ENCODE measurements at places on chromosomes 1 and 21.

DNA sequence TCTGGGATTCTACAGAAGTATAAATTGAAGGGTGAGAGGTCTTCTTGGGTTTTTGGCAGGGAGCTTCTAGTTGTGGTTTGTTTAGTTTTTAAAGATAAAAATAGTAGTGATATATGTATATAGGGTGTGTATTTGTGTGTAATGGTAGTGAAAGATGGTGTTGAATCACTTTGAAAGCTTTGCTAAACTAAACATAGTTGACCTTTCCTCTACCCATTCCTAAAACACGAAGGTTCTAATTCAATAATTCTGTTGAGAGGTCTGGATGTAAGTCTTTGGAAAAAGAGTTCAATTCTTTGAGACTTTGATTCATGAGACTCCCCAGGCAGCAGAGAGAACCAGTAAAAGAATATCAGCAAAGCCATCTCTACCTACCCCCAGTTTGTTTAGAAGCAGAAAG is 247.9 kb upstream of the DUSP10 start:
- DNase-seq: no peak

DNA sequence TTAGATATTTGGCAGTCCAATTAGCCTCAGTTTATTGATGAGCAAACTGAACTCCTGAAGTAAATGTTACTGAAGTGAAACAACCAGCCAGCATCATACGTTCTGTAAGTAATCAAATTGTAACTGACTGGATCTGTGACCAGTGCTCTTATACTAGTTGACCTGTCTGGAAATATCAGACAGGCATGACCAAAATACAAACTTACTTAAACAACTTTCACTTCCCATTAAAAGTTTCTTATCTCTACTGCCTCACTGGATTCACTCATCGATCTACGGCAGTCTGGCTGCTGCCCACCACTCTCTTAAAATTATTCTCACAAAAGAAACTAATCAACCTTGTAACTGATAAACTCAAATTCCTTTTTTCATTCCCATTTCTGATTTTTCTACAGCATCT is 56.4 kb downstream of the WDR3 start:
- no peak for DNase-seq

DNA sequence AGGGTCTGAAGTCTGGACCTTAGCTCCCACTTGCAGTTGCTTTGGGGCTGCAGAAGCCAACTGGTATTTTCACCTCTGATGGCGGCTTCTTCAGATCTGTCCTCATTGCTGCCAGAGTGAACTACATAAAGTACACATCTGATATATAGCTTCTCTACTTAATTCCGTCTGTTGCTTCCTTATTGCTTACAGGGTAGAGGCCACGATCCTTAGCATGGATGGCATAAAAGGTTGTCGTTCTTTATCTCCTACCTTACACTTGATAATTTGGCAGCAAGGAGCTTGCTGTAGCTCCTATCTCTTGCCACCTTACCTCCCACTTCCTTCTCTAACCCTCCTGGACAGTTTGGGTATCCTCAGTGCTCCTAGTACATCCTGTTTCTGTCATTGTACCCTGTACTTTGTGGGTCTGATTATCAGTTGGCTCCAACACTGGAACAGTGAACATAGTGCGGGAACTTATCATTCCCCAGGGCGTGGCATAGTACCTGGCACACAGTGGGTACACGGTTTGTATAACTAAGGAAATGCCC is 30.9 kb upstream of the NBL1 start:
- DNase-seq: no peak

DNA sequence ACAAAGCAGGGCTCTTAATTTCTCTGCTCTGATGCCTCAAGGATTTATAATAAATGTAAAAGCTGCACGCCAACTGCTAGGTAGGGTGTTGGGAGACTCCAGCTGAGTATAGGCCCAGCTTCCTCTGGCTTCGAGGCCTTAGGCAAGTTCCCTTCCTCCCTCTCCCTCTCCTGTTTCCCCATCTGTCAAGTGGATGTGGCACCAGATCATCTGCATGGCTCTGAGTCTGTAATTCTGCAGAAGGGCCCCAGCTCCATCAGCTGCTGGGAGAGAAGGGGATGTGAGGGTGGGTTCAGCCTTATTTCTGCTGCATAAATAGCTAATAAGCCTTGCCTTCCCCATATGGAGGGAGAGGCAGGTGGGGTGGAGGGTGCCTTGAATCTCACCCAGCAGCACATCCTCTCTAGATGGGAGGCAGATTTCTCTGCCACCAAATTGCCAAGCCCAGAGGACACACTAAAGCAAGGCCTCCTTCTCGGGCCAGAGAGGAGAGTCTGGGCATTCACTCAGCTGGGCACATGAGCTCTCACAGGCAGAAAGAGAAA is 3.8 kb downstream of the TRIM62 start:
- peak; percentile 49 for DNase-seq

DNA sequence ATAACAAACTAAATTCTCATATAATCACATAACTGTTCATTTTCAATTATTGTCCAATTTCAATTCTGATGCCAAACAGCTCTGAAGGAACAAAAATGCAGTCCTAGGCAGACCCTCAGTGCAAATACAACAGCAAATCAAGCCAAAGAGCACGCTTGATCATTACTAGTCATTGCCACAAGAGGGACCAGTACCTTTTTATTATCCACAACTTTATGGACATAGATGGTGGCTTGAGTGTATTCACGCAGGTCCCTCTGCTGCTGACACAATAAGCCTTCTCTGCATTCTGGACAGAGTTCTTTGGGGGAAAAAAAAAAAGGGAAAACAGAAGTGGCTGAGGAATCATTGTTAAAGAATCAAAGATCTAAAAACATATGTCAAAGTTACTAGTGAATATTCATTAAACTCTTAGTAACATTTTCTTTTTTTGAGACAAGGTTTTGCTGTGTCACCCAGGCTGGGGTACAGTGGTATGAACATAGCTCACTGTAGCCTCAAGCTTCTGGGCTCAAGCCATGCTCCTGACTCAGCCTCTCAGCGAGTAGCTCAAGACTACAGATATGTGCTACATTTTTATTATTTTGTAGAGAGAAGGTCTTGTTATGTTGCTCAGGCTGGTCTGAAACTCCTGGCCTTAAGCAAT is 34.3 kb upstream of the RAP1GAP start:
- DNase-seq: peak; percentile 8

- DNase-seq: no peak
Observed at GRCh38 chr1:245999697-246000637, 507.1 kb downstream of the SMYD3 start.

DNA sequence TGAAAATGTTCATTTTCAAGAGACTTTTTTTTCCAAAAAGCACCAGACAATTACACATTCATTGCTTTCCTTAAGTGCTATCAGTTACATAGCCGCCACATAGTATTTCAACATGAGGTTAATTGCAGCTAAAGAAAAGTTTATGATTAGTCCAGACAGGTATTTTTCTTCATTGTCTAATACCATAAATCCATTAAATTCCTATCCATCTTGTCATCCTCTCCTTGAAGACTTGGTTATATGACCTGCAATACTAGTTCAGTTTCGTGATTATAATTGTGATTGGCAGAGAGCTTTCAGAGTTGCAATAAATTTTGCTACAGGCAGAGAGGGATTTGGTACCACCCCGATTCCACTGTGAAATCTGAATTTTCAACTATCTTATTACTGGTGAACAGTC is 437.7 kb downstream of the GPATCH2 start:
- DNase-seq: no peak

DNA sequence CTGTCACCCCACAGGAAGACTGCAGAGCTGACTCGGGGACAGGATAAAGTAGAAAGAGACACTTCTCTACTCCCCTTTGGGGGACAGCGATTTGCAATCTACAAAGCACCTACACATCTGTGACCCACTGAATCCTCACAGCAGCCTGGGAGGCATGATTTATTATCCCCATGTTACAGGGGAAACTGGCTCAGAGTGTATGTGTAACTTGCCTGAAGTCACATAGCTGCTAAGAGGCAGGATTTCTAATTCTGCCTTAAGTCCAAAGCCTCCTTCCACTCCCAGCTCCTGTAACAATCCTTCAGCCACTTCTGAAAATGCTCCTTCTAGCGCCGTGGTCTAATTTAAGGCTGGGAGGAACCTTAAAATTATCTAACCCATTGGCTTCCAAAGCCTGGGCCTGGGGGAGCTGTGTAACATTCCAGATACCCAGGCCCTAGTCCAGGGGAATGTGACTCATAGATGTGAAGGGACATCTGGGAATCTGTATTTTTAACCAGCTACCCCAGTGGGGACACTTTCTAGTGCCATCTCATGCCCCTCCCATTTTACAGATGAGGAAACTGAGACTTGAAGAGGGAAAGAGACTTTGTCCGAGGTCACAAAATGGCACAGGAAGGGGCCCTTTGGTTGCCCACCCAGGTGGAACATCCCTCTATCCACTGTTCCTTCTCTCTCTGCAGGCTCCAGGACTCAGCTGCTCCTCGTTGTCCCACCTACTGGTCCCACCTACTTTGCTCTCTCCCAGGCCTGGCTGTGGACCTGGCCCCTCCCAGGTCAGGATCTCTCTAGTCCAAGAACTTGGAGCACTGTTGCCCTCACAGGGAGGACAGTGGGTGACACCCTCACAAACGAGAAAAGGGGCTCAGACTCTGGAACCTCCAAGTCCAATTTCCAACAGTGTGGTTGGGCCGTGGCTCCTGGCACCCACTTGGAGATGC is 48.9 kb downstream of the AHDC1 start:
- no peak for DNase-seq

GRCh38 chr1:218863987-218864386 is 309.7 kb upstream of the LYPLAL1 start:
- DNase-seq: no peak

DNA sequence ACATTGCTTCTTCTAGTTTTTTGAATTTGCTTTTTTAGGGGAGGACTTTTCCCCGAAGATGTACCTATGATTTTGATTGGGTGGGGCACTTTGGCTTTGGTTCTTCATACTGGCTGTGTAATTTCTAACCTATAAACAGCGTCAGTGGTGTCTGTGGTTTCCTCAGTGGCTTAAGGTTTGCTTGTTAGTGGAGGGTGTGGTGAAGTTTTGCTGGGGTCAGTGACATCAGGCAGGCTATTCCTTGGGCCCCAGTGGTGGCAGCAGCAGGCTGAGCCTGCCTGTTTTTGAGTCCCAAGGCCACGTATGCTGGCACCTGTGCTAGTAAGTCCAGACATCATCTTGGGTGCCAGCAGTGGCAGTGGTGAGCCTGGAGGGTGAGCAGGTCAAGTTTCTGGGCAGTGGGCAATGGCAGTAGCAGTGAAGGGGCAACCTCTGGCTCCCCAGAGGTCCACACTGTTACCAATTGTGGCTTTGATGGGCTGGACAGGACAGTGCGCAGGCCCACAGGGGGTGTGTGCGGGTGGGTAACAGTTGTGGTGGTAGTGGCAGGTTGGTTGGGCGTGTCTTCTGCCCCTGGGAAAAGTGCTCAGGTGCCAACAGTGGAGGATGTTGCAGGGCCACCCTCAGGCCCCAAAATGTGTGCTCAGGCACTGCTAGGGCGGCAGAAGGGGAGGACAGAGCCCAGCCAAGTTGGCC is 54.9 kb upstream of the B3GALT2 start:
- no peak for DNase-seq

- DNase-seq: peak; percentile 91
Observed at GRCh38 chr1:94801919-94802546, 18.1 kb upstream of the SLC44A3 start.

- no peak for DNase-seq
Observed at GRCh38 chr1:117883616-117884015, 45.8 kb downstream of the GDAP2 start.

GRCh38 chr1:92968138-92969032 is 7.1 kb upstream of the DIPK1A start:
- DNase-seq: peak; percentile 28

GRCh38 chr1:42454403-42454802 is 1.4 kb downstream of the ZMYND12 start:
- DNase-seq: no peak

- no peak for DNase-seq
Observed at GRCh38 chr1:72932025-72932424, 649.7 kb upstream of the NEGR1 start.

DNA sequence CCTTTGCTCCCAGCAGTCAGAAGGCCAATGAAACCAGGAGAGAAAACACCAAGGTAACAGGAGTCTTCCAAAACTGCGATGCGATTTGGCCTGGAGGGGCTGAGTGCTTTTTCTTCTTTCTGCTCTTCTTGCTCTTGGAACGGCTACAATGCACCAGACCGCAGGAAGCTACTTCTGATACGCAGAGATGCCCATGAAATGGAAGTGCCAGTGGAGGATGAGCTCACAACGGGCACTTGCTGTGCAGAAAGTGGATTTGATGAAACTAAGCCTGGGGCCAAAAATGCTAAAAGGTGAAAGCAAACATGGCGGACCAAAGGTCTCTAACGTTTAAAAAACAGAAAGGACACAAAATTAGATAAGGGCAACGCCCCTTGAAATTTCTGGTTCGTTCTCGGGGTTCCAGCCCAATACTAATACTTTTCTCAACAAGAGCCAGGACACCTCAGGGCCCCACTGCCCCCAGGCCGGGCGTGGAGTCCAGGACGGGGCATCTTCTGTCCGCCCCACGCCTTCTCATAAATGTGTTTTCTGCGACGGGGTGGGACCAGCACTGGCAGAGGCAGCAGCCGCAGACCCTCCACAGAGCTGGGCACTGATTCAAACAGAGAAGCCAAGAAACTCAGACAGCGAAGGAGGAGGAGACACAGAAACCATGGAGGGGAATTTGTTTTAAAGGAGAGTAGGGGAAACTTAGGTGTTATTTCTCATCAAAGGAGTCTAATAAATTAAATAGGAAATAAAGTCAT is 101.3 kb downstream of the CRYAA start:
- no peak for DNase-seq

DNA sequence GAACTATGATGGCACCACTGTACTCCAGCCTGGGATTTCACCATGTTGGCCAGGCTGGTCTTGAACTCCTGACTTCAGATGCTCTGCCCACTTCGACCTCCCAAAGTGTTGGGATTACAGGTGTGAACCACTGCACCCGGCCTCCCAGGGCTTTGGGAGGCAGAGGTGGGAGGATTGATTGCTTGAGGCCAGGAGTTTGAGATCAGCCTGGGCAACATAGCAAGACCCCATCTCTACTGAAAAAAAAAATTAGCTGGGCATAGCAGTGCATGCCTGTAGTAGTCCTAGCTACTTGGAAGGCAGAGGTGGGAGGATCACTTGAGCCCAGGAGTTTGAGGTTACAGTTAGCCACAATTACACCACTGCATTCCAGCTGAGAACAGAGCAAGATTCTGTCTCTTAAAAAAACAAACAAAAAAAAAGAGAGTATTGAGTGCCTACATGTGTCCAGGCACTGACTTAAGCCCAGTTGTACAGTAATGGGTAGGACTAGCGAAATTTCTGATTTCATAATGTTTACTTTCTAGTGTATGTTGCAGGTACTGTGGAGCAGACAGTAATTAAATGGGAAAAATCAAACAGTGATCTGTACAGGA is 4.2 kb downstream of the MANEAL start:
- DNase-seq: no peak

- DNase-seq: no peak
Observed at GRCh38 chr1:50491142-50491541, 67.9 kb upstream of the DMRTA2 start.

DNA sequence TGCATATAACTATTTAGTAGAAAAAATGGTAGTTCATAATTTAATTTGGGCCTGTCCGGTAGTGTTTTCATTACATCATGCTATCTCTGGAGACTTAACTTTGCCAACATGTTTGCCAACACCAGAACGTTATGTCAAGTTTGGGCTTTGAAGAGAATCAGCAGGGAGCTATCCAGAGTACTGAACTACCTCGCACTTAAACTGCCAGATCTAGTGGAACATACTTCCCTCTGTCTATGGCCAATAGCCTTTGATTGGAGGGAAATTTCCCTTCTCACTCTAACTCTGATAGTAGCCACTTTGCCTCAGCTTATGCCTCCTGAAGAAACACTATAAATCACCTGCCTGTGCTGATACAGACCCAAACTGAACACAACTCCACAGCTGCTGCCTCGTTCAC is 10.0 kb downstream of the LRRC53 start:
- no peak for DNase-seq

GRCh38 chr1:10975567-10976326 is 36.7 kb upstream of the TARDBP start:
- no peak for DNase-seq

Measured in NCI-H1694 treated with DMSO at 0.1 percent for 48 hours (cell line).